ENCODE measurements at places on chromosomes 4 and X.

GRCh38 chrX:143462696-143463095 lies 54.6 kb downstream of the SPANXN3 start:
- no peak for DNase-seq

DNA sequence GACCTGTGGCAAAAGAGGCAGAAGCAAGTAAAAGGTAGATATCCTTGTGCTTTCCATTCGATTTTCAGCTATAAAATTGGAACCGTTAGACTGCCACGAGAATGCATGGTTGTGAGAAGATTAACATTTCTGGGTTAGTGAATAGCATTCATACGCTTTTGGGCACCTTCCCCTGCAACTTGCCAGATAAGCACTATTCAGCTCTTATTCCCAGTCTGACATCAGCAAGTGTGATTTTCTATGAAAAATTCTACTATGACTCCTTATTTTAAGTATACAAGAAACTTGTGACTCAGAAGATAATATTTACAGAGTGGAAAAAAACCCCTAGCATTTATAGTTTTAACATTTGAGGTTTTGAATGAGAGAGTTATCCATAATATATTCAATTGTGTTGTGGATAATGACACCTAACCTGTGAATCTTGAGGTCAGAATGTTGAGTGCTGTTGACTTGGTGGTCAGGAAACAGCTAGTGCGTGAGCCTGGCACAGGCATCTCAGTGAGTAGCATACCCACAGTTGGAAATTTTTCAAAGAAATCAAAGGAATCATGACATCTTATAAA lies 3.9 kb downstream of the FGB start:
- DNase-seq: peak; percentile 10

DNA sequence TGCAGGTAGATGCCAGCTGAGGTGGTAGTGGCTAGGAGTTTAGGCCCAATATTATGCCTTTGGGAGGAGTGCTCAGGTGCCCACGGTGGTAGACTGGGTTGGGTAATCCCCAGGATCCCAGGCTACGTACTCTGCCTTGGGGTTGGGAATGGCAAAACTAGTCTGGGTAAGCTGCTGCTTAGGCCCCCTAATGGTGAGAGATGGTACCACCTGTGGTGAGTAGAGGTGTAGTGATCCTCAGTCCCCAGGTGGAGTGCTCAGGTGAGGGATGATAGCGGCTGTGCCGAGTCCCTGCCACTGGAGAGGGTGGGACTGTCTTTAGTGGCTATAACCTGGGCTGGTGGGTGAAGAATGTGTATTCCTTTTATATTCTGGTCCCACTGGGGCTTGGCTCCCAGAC lies 75.2 kb downstream of the IL1RAPL2 start:
- no peak for DNase-seq

DNA sequence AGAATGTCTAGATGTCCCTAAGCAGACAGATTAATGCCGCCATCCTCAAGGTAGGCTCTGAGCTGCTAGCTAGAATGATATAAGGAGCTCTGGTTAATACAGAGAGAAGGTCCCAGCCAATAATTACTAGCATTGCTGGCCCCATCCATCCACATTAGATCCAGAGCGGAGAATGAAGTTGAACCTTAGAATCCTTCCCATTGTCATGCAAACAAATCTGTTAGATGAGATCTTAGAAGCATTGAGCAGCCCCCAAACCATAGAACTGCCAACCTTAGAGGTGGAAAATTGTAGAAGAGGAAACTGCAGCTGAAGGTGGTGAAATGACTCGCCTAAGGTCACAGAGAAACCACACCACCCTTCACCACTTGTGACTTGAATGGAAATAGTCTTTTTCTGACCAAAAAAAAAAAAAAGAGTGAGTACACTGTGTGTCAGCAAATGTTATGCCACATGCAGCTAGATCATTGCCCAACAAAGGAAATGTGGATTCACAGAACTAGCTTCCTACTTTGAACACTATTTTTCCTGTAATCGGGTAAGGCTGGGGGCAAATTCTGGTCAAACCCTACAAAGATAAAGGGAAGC lies 162.1 kb downstream of the SMIM20 start:
- no peak for DNase-seq

- no peak for DNase-seq
These were observed 28.1 kb downstream of the DCAF8L1 start for GRCh38 chrX:27953171-27953570.

- DNase-seq: no peak
These were observed 175.1 kb downstream of the FHIP1A start for GRCh38 chr4:151584101-151584500.

- DNase-seq: no peak
These were observed 487 bp downstream of the TBCK start for GRCh38 chr4:106315476-106315967.

- DNase-seq: no peak
These were observed 30.8 kb downstream of the ZNF827 start for GRCh38 chr4:145907812-145908211.

- no peak for DNase-seq
These were observed 178.4 kb downstream of the MGST2 start for GRCh38 chr4:139844057-139844456.

GRCh38 chr4:95728145-95728544 lies 111.7 kb upstream of the PDHA2 start:
- DNase-seq: no peak

GRCh38 chrX:105773801-105774200 lies 48.5 kb upstream of the NRK start:
- no peak for DNase-seq

DNA sequence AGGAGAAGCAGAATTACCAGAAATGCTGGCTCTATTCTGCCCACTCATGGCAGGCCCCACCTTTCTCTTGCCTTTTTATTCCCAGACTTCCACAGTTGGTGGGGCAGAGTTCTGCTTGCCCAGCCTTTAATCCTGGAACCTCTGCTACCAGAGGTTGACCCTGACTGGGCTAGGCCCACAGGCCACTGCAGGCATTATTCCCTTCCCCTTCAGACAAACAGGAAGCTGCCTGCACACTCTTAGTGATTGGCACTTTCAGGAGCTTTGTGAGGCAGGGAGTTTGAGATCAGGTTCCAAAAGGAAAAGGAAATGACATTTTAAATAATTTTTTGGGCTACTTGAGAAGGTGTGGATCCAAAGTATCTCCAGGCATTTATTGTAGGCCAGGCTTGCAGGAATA lies 18.8 kb downstream of the MSN start:
- no peak for DNase-seq

- DNase-seq: no peak
These were observed 40.8 kb downstream of the CLNK start for GRCh38 chr4:10643600-10644425.

DNA sequence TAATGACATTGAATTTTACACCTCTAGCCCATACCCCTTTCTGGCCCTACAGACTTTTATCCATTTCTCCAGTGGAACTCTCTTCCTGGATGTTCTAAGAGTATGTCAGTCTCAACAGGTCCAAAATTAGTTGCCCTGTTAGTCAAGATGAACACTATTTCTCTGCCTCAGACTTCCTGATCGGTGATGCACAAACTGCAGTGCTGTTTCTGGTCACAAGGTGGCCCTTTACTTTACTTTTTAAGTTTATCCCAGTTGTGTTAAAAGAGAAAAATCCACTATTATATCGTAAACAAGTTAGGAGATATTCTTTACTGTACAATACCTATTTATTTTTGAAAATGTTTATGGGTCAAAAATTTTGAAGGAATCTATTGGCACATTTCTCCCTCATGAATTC lies 13.1 kb downstream of the TCEAL7 start:
- peak; percentile 22 for DNase-seq

DNA sequence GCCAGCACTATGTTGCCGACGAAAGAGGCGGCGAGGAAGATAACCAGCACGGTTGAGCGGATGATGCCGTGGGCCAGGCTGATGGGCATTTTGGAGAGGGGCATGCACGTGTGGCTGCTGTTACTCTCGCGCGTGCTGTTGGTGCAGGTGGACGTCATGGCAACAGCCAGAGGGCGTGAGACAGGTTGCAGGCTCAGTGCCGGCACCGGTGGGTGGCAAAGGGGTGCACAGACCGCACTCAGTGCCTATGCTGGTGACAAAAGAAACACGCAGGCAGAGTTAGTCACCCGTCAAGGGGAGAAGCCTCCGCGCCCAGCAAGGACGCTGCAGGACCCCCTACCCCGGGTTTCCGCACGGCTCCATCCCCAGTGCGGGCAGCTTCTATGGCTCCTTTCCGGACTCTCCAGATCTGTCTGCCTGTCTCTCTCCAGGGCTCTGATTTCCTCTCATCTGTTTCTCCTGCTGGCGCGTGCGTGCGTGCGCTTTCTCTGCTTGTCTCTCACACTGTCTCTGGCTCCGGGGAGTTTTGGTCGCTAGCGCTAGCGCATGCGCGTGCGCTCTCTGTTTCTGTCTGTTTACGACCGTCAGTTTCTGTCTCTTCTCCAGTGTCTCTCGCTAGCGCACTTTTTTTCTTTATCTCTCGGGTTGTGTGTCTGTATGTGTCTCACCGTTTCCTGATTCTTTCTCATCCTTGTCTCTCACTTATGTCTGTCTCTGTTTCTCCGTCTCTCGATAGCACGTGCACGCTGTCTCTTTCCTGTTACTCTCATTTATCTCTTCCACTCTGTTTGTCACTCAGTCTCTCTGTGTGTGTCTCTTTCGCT lies 2.1 kb downstream of the GPR101 start:
- DNase-seq: no peak

Data from amniotic stem cell (primary cell).